ENCODE measurements at places on chromosomes 12 and 14. TPM values are rescaled to one million over a fixed set of nuclear protein-coding genes. Genes with fewer than 3 reads are reported as not detected.

The ANP32D gene
- not detected for total RNA-seq

The PUS7L gene
- 12.9 TPM for total RNA-seq

DNA sequence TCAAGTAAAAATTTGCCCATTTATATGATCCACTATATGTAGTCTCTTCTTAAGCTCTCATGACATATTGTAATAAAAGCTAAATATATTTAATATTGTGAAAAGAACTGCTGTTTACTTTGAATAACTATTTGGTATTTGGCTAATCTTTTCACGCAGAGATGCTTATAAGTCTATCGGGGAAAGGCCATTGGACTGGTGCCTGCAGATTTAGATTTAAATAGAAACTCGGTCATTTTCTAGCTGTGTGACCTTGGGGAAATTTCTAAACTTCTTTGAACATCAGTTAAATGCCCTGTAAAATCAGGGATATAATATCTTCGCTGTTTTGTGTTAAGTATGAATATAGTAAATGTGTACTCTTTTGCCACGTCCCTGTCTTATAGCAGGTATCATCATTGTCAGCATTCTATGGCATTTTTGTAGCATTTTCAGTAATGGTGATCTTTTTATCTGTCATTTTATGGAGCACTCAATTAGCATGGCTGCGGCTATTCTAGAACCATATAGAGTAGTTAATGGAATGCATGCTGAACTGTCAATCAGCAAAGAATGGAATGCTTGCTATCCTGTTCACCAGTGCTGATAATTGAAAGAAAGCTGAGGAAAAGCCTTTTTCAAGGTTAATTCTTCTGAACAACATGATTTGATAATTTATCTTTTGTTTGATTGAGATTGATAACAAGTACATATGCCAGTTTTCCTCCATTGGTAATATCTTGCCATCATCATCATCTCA is 181.2 kb downstream of the TMTC2 start:
- no peak overlapping the region for H3K4me3 ChIP-seq
- no peaks in the 10 kb centered on the region for H3K36me3 ChIP-seq
- no peaks in the 10 kb centered on the region for H3K4me1 ChIP-seq
- no peaks in the 10 kb centered on the region for H3K27me3 ChIP-seq

DNA sequence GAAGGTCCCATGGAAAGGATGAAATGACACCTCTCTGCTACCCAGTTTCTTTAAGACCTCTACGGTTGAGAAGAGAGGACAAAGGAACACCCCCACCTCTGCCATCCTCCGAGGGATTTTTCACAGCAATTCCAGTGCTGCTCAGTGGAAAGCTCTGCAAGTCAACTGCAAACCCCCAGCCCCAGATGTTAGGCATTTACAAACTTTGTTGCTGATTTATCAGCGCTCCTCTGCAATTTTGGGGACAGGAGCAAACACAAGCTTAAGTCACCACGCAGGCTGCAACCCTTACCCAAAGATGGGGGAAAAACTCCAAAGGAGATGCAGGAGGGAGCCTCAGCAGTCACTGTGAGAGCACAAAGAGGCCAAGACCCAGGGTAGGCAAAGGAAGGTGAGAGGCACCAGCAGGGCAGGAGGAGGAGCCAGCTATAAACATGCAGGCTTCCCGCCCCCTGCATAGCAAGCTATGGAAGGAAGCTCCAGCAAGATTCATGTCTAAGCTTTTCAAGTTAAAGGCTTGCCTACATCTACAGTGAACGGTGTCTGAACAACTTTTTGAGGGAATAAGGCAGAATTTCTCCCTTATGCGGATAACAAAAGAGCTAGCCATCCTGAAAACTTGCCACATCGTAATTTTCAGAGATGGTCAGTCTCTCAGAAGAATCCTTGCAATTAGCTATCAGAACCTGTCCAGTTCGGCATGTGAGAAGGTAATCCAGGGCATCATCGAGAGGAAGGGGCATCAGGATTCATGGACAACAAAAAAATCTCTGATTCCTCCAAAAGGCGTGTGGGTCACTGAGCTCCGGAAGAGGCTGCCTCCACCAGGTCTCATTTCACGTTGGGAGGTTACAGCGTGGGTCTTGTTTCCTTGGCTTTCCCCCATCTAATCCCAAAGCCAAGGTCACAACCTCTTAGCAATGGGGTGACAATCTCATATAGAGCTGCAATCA is 3.9 kb downstream of the CTDSP2 start:
- no peak for DNase-seq
- no peaks in the 10 kb centered on the region for H3K36me3 ChIP-seq
- H3K4me1 ChIP-seq, result peaks cover 19% of the 10 kb centered on the region
- H3K27me3 ChIP-seq, result no peaks in the 10 kb centered on the region

DNA sequence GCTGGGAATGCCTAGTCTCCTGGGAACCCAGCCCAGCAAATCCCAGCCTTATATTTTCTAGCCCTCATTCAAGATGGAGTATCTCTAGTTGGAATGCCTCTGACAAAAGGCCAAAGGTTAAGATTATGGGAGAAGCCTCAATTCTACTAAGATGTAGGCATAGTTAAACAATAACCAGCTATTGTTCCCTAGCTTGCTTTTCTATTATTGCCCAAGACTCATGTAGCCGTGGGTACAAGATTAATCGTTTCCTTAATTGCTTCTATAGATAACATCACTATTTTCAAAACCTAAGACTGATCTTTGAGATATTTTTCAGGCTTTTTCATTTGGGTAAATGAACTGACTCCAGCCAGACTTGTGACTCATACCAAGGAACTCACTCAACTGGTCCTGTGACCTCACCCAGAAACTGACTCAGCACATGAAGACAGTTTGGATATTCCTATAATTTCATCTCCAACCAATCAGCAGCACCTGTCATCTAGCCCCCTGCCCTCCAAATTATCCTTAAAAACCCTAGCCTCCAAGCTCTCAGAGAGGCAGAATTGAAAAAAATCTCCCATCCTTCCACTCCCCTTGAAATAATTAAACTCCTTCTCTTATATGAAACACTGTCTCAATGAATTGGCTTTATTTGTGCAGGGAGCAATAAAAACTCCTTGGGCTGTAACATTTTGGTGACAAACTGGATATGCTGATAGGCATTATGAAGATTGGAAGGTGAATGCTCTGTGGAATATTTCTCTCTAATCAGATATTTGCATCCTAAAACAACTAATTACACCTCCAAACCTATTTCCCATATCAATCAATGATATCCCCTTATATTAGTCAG is 589.0 kb downstream of the C12orf50 start:
- H3K27me3 ChIP-seq, result no peaks in the 10 kb centered on the region
- DNase-seq, result no peak
- no peak overlapping the region for H3K4me3 ChIP-seq

- no peak overlapping the region for H3K27ac ChIP-seq
- H3K36me3 ChIP-seq, result no peaks in the 10 kb centered on the region
- DNase-seq, result no peak
- no peaks in the 10 kb centered on the region for H3K27me3 ChIP-seq
- H3K4me1 ChIP-seq, result no peaks in the 10 kb centered on the region
- no peak overlapping the region for H3K4me3 ChIP-seq
Measured at GRCh38 chr14:72651081-72651480, 242.8 kb downstream of the DPF3 start.

DNA sequence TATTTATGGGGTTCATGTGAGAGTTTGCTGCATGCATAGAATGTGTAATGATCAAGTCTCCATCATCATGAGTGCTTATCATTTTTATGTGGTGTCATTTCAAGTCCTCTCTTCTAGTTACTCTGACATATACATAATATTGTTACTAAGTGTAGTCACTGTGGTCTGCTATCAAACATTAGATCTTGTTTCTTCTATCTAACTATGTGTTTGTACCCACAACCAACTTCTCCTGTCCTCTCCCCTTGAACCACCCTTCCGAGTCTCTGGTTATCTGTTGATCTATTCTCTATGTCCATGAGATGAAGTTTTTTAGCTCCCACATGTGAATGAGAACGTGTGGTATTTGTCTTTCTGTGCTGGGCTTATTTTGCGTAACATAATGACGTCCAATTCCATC is 107.7 kb downstream of the RAD51B start:
- no peak overlapping the region for H3K4me3 ChIP-seq
- no peaks in the 10 kb centered on the region for H3K27me3 ChIP-seq
- no peaks in the 10 kb centered on the region for H3K36me3 ChIP-seq
- H3K4me1 ChIP-seq, result no peaks in the 10 kb centered on the region
- no peak overlapping the region for H3K27ac ChIP-seq

All from aorta (tissue), 5 donors.